Frontal cortex (tissue), 4 donors: ENCODE measurements at places on chromosomes 3 and 15.

DNA sequence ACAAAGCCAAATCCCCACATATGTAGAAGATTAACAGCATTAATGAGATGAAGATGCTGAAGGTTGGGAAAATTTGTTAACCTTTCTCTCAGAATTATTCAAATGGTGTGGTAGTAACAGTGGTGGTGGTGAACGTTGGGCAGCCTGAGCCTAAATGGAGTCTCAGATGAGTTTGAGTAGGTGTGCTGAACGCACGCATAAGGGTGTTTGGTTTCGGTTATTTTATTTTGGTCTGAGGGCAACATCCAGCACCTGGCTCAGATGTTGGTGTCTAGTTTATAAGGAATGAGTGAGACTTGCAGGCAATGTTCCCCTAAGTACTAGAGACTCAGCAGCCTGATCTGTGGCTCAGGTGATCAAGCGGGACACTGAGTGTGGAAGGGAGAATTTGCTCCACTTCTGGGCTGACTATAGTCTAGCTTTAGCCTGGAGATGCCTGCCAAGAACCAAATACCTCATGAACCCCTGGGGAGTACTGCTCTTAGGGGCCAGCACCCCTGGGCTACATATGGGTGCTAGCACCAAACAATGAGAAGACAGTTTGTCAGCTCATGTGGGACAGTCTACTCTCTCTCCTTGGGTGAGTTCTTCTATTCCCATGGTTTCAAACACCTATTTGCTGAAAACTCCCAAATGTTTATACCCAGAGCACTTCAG is 39.5 kb upstream of the ATP2C1 start:
- no peak for DNase-seq

GRCh38 chr3:142315083-142315482 is 89.7 kb upstream of the GK5 start:
- DNase-seq, result no peak

- DNase-seq, result no peak
Measured at GRCh38 chr3:194431554-194431953, 32.5 kb upstream of the GP5 start.

DNA sequence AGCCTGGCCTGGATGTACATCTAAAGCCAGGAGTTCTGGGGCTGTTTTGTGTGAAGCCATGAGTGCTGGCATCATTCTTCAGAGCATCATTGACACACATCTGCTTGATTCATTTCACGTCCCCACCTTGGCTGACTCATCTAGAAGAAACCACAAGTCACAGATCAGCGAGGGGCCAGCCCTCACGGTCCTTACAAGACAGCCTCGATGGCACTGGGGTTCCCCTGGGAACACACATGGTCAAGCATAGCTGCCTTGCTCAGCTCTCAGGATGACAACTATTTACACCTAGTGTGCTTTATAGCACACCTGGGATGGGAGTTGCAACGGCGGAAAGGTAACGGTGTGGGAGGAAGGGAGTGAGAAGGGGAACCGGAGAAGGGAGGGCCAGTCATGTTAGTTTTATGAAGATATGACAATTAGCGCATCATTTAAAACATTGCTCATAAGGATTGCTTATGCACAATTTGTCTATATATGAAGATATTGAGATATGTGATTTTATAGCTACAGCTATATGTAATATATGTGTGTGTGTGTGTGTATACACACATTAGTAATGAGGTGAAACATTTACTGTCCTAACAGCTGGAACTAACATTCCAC is 227.1 kb downstream of the RPLP1 start:
- no peak for DNase-seq

DNA sequence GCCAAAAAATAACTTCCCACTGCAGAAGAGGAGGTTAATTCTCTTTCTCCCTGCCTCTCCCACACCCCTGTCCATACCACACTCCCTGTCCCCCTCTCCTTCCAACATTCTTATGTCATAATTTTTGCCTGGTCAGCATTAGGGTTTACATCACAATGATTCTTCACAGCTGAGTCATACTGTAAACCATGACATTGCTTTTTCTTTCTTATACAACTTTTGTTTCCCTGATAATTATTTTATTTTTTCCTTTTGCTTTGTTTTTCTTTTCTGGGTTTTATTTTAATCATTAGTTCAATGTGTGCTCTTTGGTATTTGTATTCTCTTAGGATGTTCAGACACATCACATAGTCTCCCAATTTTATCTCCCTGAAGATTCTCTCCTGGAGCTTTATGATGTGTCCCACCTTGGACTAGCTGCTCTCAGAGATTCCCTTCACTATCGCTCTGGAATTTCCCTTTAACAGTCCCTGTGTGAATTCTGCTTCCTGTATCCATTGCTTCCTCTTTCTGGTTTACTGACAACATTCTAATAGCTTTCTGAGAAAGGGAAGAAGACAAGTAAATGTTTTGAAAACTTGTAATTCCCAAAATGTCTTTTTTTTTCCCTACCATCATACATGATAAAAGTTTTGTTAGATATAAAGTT is 70.7 kb downstream of the SOX2 start:
- no peak for DNase-seq

DNA sequence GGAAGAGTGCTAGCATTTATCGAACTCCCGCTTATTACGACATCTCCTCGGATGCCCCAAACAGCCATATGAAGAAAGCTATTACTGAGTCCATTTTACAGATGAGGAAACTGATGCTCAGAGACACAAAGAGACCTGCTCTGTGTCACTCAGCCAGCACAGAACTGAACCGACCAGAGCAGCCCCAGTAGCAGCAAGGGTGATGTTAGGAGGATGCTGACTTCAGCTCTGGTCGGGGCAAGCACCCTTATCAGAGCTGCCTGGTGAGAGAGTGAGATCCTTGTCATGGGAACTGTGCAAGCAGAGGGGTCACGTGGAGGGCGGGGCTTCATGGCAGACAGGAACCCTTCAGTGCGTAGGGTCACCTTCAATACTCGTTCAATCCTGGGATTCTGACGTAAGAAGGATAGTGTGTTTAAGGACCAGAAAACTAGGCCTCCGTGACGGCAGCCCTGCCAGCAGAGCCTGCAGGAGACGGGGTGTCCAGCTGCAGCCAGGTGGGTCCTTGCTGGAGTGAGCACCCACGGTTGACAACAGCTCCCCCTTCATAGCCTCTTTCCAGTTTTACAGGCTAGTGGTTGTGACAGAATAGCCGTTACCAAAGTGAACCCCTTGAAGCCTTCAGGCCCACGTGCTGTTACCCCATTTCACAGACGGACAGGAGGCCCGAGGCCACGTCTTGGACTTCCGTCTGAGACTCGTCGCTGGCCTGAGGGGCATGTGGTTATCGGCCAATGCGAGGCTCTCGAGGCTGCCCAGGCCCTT is 12.0 kb upstream of the IQSEC1 start:
- no peak for DNase-seq

DNA sequence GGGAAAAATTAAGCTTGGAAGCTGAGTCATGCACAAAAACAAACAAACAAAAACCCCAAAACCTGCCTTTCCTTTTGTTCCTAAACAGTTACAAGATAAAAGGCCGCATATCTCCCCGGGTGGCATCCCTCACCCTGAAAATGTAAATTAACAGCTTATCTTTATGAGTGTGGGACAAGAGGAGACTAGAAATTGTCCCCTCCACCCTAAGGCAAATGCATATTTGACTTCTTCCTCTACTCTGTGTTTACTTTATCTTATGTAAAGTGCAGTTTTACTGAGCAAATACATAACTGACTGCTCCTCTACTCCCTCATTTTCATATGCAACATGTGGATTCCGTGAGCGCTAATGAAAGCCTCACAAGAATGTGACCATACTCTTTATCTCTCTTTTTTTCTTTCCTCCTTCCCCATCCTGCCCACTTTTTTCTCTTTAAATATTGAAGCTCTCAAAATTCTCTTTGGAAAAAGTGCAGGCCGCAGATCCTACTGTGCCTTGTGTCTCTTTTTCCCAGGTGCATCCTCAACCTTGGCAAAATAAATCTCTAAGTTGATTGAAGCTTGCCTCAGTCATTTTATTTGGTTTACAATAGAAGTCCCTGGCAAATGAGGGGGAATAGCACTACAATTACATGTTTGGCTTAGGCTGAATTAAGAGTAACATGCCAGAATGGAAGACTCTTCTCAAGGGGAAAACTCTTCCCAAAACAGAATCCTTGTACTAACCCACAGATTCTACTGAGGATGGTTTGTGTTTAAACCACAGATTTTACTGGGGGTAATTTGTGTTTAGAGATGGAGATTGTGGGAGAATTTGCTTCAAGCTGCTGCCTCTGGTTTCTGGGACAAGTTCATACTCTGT is 72.7 kb upstream of the WDR72 start:
- DNase-seq, result no peak

- no peak for DNase-seq
Measured at GRCh38 chr3:57252404-57252803, 24.9 kb downstream of the APPL1 start.

DNA sequence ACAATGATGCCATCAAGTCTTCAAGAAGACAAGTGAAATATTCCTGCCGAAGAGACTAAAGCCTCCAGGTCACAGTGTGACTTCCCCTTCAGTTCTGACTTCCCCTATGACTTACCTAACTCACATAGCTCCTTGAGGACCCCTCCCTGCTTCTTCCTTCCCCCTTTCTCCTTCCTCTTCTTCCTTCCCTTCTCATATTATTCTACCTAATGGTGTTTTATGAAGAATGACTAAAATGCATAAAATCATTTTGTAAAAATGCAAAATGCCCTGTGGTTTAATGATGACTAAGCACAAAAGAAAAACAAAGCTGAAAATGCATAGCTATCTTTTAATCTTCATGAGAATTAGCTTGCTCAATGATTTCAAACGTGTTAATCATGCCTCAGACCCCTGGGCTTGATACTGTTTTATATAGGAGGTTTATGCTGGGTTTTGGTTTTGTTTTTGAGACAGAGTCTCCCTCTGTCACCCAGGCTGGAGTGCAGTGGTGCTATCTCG is 26.1 kb upstream of the TM4SF4 start:
- no peak for DNase-seq

DNA sequence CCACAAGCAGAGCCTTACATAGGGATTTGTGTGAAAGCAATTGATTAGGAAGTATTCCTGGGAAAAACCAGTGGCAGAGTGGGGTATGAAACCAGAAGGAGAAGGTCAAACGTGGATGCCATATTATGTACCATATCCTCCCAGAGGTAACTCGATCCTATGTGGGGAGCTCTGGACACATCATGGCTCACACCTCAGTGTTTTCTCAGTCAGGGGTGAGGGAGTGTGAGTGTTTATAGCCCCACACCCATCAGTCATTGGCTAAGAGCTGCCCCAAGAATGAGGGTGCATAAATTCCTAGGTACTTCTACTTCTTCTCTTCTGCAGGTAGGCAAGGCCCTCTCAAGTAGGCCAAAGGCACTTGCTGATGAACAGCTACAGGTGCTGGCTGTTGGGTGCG is 28.2 kb upstream of the PDZRN3 start:
- DNase-seq, result no peak

DNA sequence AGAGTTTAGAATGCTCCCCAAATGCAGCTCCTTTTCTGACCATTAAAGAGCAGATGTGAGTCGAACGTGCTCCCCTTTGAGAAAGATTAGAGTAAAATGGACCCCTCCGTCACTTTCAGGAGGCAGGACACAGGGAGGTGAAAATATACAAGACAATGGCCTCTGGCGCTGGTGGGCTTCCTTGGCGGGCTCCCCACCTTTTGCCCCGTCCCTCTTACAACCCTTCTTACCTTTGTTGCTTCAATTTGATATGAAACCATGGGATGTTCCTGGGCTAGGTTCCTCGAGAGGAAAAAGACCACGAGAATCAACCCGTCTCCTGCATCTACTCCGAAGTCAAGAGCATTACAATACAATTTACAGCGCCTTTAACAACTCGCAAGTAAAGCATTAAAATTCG is 214.2 kb downstream of the MEIS2 start:
- no peak for DNase-seq

DNA sequence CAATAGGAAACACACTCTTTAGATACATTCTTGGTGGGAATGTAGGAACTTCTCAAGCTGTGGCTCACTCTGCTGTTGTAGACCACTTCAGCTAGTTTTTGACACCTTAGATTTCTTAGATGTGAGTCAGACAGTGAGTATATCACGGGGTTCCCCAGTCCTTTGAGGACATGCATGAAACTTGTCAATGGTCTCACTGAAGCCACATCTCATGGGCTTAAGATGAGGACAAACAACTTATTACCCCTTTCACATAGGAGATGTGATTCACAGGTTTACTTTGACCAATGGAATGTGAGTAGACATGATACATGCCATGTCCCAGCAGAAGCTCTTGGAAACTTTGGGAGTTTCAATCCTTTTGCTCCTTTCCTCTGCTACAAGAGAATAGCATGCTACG is 325.5 kb downstream of the CHST2 start:
- DNase-seq, result no peak

GRCh38 chr3:13055634-13056033 is 17.6 kb downstream of the IQSEC1 start:
- DNase-seq, result no peak

DNA sequence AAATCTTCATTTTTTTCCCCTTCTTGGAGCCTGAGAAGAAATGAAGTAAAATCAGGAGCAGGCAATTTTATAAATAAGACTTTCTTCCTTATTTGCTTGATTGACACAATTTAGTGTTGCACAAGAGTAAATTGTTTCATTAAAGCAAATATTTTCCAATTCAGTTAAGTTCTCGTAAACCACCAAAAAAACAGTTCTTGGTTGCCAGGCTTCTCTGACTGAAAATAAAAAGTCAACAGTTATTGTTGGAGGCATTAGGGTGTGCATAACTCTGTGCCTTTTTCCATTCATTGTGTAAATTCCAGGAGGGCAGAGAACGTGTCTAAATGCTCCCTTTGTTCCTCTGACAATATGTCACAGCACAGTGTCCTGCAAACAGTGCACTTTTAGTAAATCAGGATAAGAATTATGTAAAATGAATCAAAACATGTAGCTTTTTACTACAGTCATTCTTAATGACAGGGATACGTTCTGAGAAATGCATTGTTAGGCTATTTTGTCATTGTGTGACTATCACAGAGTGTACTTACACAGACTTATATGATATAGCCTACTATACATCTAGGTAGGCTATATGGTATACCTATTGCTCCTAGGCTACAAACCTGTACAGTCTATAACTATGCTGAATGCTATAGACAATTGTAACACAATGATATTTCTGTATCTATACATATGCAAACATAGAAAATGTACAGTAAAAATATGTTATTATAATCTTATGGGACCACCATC is at the start of gene CP:
Gene CP (minus strand): TSS at position 47 of the 735 bp plus-strand sequence. CDS start 37 bp downstream, at position 10.
- DNase-seq, result no peak

- DNase-seq, result no peak
Measured at GRCh38 chr3:55160241-55160983, 232.6 kb upstream of the LRTM1 start.

GRCh38 chr15:100704281-100705055 is 102.1 kb downstream of the ASB7 start:
- DNase-seq, result no peak

DNA sequence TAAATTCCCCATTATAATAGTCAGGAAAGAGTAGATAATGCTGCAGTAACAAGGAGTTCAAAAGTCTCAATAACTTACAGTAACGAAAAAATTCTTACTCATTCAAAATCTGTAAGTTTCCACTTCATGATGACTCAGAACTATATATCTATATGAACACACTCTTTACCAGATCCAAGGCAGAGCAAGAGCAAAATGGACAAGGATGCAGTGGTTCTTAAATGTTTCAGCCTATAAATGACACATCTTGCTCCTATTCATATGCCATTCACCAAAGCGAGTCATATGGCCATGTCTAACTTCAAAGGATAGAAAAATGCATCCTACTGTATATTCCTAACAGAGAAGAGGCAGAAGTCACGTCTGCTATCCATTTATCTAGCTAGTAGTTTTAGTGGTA is 787.7 kb downstream of the NAALADL2 start:
- no peak for DNase-seq
